ENCODE measurements at places on chromosomes 13 and 19. TPM values are rescaled to one million over a fixed set of nuclear protein-coding genes. Genes with fewer than 3 reads are reported as not detected.

The RNF113B gene
- total RNA-seq, result not detected

The C19orf67 gene
- 0.90 TPM for total RNA-seq

The ANGPTL8 gene
- total RNA-seq, result 0.25 TPM

The GPR183 gene
- total RNA-seq, result 0.14 TPM

The ZNF578 gene
- total RNA-seq, result 0.34 TPM

The LRRC63 gene
- total RNA-seq, result 0.38 TPM

The APOE gene
- 290 TPM for total RNA-seq

The PRTN3 gene
- 0.23 TPM for total RNA-seq

The POLRMT gene
- total RNA-seq, result 56.4 TPM

The SLC35E1 gene
- 39.7 TPM for total RNA-seq

The MYBPC2 gene
- 1.9 TPM for total RNA-seq

The MTUS2 gene
- 1.4 TPM for total RNA-seq

The HOOK2 gene
- 92.7 TPM for total RNA-seq

The THSD1 gene
- total RNA-seq, result 1.5 TPM

The IGFL2 gene
- 3.7 TPM for total RNA-seq

The KLF16 gene
- total RNA-seq, result 24.1 TPM

The KLK15 gene
- total RNA-seq, result not detected

The FCGBP gene
- total RNA-seq, result 2.5 TPM

All from mesothelial cell of epicardium (in vitro differentiated cells).